ENCODE measurements at places on chromosomes 12 and 14.

DNA sequence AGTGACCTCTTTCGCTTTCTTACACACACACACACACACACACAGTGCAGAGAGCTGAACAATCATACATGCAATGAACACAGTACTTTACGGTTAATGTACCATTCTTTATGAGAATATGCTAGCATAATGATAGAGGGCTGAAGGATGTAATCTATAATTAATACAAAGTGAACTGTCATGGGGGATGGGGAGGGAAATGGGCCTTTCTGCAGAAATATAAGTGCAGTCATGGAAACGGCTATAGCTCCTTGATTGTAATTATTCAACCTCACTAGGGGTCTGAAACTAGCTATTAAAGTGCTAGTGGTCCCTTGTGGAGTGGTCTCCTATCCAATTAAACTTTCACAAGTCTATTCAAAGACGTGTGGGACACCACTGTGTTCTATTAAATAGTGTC is 443.2 kb upstream of the FOXG1 start:
- no peaks in the 10 kb centered on the region for H3K36me3 ChIP-seq
- H3K27ac ChIP-seq = no peak overlapping the region
- H3K27me3 ChIP-seq = no peaks in the 10 kb centered on the region
- no peaks in the 10 kb centered on the region for H3K4me1 ChIP-seq

DNA sequence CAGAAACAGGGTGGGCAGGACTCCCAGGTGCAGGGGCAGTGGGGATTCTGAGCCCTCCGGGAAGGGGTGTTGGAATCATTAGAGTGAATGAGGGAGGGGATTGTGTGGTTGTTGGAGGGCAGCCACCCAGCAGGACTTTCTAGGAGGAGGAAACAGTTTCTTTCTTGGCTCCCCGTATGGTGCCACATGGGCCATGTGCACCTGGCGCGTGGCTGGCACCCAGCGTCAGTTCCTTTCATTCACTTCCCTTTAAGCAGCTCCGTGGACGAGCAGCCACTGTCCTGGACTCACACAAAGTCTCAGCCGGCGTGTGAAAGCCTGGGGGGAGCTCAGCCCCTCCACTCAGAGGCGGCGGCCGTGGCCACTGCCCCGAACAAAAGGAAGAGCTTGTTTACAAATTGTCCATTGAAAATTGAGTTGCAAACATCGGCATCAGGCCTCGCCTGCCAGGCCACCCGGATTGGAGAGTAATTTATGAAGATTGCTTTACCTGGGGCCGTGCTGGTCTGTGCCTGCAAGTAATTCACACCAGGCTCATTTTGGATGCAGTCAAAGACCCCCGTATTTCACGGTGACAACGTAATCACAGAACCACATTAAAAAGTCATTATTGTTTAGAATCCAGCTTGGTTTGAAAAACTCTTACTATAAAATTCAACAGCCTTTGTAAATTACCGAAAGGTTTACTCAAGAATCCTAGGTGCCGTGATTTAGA is 101.7 kb upstream of the C14orf180 start:
- H3K4me3 ChIP-seq = no peak overlapping the region
- H3K4me1 ChIP-seq = no peaks in the 10 kb centered on the region
- no peak for DNase-seq
- no peak overlapping the region for H3K27ac ChIP-seq
- no peaks in the 10 kb centered on the region for H3K27me3 ChIP-seq

- H3K36me3 ChIP-seq = no peaks in the 10 kb centered on the region
- no peaks in the 10 kb centered on the region for H3K27me3 ChIP-seq
- H3K4me3 ChIP-seq = no peak overlapping the region
- no peak overlapping the region for H3K27ac ChIP-seq
Measured at GRCh38 chr12:34603382-34604035, 581.2 kb downstream of the ALG10 start.

GRCh38 chr12:111429828-111430432 is 24.2 kb downstream of the SH2B3 start:
- H3K4me1 ChIP-seq = peaks cover 98% of the 10 kb centered on the region
- H3K36me3 ChIP-seq = no peaks in the 10 kb centered on the region
- H3K4me3 ChIP-seq = peak overlapping the region; percentile 50
- no peaks in the 10 kb centered on the region for H3K27me3 ChIP-seq
- peak overlapping the region; percentile 78 for H3K27ac ChIP-seq

DNA sequence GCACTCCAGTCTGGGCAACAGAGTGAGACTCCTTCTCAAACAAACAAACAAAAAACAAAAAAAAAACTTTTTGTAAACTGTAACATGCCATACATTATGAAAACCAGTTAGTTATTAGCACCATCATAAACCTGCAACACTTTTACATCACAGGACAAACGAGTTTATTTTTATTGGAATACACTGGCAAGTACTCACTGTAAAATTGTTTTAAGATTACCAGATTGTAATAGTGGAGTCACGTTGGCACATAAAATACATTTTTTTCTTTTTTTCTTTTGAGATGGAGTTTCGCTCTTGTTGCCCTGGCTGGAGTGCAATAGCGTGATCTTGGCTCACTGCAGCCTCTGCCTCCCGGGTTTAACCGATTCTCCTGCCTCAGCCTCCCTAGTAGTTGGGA is 15.7 kb downstream of the FKBP3 start:
- peaks cover 18% of the 10 kb centered on the region for H3K36me3 ChIP-seq
- DNase-seq = no peak
- H3K27ac ChIP-seq = no peak overlapping the region
- H3K4me1 ChIP-seq = no peaks in the 10 kb centered on the region
- no peaks in the 10 kb centered on the region for H3K27me3 ChIP-seq

DNA sequence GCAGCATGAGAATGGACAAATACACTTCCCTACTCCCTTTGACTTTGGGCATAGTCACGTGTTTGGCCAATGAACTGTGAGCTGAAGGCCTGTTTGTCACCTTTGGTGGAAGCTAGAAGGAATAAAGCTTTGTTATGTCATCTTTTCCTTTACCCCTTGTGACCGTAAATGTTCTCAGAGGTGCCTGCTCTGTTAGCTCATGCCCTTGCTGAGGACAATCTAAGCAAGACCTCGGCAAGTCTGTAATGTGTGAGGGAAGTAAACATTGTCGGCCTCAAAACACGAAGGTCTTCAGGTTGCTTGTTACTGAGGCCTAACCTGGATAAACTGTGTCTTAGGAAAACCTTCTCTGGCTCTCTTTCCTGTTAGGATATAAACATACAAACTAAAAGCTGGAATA is 354.2 kb downstream of the TMEM132D start:
- no peak overlapping the region for H3K4me3 ChIP-seq
- H3K27me3 ChIP-seq = no peaks in the 10 kb centered on the region
- no peak overlapping the region for H3K27ac ChIP-seq

All from B cell (primary cell).